Tibial nerve (tissue), 4 donors: ENCODE measurements at places on chromosomes 1 and 21.

DNA sequence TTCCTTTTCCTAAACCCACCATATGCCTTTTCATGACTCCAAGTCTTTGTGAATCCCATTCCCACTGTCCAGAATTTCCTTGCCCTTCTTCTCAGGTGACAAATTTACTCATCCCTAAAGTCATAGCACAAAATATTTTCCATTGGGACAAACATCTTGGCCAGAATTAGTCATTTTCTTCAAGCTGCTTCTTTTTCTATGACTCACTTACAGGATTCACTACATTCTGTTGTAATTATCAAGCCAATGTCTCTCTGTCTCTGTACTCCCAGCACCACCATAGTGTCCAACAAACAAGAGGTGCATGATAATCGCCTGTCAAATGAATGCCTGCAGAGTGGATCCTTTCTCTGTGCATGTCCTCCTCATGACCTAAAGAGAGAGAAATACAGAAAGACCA is 37.8 kb downstream of the SGIP1 start:
- no peak for DNase-seq

GRCh38 chr21:45994086-45994661 is 12.6 kb downstream of the COL6A1 start:
- no peak for DNase-seq

DNA sequence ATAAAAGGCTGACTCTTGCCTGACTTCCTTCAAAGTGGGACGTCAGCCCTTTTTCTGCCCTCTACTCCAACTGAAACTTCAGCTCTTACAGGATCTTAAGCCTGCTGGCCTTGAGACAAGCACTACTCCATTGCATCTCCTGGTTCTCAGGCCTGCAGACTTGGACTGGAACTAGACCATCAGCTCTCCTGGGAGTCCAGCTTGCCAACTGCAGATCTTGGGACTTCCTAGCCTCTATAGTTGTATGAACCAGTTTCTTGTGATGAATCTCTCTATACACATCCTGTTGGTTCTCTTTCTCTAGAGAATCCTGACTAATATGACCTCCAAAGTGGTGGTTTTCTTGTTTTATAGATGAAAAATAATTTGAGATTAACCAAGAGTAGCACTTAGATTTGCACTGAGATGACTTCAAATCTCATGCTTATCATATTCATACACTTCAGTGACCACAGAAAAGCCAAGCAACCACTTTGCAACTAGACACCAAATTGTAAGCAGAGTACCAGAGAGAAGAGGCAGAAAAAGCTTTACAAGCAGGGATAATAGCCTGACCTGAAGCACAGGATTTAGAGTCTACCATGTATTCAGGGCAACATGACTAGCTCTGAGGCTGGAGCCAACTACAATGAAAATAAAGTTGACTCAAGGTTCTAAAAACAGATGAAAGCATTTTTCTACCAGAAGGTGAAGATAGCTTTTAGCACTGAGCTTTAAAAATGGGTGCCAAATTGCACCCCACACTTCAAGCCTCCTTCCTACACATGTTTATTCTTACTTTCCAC is 661.3 kb upstream of the USP24 start:
- DNase-seq: no peak

- no peak for DNase-seq
Observed at GRCh38 chr1:25651824-25652741, 35.5 kb downstream of the MAN1C1 start.

GRCh38 chr1:54125386-54126070 is 27.3 kb downstream of the CDCP2 start:
- DNase-seq: no peak

DNA sequence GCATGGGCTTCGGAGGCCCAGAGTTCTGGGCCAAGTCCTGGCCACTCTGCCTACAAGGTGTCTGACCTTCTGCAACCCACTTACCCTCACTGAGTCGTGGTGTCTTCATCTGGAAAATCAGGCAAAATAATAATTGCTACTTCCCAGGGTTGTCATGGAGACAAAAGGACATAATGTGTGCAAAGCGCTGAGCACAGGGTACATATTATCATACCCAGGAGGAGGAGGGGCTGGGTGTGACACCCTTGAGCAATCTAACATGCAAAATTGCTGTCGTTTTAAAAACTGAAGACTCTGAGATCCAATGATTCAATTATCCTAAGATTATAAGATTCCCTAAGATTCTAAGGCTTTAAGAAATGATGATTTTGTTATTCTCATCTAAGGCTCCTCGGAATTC is 459.5 kb downstream of the PTPRU start:
- no peak for DNase-seq

DNA sequence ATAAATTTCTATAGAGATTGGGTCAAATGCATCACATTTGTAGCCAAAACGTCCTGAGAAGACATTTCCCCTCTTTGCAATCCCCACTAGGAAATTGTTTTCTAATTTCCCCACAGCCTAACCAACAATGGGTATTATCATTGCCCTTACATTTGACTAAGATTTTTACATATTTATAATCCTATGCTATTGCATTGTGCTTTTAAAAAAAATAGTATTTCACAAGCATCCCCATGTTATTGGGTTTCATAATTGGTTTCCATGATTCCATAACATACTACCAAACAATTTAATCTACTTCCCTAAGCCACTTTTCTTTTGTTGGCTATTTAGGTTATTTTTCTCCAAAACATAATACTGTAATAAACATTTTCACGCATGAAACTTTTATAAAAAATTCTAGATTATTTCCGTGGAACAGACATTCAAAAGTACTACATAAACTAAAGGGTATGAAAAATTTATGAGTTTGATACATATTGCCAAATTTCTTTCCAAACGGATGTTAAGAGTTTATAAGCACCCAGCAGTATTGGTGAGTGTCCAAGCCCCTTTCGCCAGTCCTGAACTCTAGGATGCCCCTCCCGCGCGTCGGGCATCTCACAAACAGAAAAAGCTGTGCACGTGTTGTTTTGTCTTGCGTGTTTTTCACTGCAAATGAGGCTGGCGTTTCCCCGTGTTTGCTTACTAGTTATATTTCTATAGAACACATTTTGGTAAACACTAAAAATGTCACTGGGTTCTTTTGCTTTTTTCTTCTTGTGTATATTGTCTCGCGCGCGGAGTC is 2.0 kb upstream of the LHX4 start:
- DNase-seq: no peak

GRCh38 chr1:935751-936231 is 12.1 kb downstream of the SAMD11 start:
- no peak for DNase-seq

GRCh38 chr21:34284666-34285065 is 79.1 kb upstream of the KCNE2 start:
- DNase-seq: no peak

GRCh38 chr1:58713841-58714240 is 14.0 kb upstream of the MYSM1 start:
- DNase-seq: no peak

DNA sequence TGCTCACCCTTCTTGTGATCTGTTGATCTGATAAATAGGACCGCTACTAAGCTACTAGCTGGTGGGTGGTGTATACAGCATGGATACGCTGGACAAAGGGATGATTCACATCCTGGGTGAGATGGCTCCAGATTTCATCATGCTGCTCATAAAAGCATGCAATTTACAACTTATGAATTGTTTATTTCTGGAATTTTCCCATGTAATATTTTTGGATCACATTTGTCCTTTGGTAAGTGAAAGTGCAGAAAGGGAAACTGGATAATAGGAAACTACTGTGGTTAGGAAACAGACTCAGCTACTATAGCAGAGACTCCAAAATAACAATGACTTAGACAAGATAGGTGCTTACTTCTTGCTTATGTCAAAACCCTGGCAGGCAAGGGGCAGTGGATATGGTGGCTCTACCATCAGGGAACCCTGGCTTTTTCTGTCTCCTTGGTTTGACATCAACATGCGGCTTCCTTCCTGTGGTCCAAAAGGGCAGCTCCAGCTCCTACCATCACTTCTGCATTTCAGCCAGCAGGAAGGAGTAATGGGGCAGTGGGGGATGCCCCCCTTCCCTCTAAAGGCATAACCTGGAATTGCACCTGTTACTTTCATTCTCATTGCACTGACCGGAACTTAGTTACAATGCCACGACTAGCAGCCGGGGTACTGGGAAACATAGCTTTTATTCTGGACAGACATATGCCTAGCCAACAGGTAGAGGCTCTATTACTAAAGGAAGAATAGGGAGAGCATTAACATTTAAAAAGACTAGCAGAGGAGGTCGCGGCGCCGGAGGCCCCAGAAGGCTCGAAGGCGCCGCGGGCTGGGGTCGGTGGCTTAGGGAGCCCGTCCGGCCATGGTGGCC is 13.8 kb upstream of the AK2 start:
- no peak for DNase-seq

GRCh38 chr1:19739628-19740027 is 60.1 kb downstream of the TMCO4 start:
- no peak for DNase-seq

GRCh38 chr1:237705462-237705861 is 185.3 kb downstream of the ZP4 start:
- no peak for DNase-seq

DNA sequence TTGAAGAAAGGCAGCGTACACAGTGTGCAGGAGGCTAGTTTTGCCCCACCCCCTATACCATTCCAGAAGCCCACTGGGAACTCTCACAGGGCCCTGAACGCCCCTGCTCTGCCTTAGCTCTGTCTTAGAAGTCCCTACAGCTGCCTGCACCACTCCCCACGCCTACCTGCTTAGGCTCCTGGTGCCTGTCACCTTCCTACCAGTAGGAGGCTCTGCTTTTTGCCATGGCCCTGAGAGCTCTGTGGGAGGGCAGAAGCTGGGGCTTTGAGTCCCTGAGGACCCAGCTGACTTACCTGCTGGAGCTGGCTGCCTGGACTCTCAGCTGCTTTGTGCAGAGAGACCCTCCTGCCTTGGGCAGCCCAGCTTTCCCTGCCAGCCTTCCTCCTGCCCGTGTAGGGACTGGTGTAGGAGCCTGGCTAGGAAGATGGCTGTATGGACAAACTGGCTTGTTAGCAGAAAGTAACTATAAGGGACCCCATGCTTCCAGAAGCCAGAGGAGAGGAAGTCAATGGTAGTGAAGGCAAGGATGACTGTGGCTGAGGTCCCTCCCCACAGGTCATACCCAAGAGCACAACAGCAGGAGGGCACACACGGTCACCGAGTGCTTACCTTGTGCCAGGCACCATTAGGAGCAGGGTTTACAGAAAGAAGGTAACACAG is 9.8 kb upstream of the CELSR2 start:
- no peak for DNase-seq

GRCh38 chr21:16942703-16943102 is 570.1 kb upstream of the CXADR start:
- DNase-seq: no peak

- DNase-seq: no peak
Observed at GRCh38 chr21:38494703-38495102, 3.6 kb downstream of the ERG start.

- DNase-seq: no peak
Observed at GRCh38 chr1:218587900-218588299, 242.8 kb downstream of the TGFB2 start.

DNA sequence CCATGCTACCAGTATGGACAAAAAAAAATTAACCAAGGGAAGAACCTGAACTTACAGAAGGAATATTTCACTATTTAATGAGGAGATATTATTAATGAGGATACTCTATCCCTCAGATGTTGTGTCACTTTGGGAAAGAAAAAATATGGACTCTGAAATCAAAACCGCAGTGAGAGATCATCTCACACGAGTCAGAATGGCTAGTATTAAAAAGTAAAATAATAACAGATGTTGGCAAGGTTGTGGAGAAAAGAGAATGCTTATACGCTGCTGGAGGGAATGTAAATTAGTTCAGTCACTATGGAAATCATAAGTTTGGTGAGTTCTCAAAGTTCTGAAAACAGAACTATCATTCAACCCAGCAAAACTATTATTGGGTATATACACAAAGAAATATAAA is 30.9 kb downstream of the TNFSF4 start:
- DNase-seq: no peak

DNA sequence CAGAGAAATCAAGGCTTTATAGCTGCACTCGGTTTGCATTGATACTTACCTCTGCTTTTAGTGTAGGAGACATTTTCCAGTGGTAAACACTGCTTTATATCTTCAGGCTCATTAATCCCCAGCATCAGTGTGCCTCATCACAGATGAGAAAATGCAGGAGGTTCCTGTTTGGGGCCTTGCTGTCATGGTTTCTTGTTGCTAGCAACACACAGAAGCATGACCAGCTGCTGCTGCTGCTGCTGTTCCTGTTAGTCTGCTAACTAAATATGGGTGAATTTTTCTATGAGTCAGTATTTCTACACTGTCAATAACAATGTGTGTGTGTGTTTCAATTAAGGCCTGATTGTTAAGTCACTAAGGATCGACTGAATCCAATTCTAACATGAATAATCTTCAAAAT is 85.8 kb upstream of the RGS1 start:
- DNase-seq: no peak

- no peak for DNase-seq
Observed at GRCh38 chr1:9280015-9280860, 12.5 kb upstream of the SPSB1 start.

- DNase-seq: no peak
Observed at GRCh38 chr1:172377565-172377964, 42.9 kb upstream of the C1orf105 start.

DNA sequence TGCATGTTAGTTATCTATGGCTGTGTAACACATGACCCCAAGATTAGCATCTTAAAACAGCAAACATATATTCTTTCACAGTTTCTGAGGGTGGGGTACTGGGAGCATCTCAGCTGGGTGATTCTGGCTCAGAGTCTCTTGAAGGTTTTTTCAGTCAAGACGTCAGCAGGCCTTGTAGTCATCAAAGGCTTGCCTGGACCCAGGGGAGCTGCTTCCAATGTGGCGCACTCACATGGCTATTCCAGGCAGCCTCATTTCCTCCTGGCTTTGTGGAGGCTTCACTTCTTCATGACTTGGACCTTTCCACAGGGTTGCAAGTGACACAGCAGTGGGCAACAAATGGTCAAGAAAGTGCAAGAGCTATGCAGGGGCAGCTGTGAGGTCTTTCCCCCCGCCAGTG is 114.7 kb downstream of the ACTL8 start:
- no peak for DNase-seq
